Stimulated activated CD4-positive, alpha-beta T cell treated with anti-CD3 and anti-CD28 coated beads, Interleukin-1b, Interleukin-23, amount 100 ng/mL, for 4 hours (primary cell): ENCODE measurements at places on chromosomes 1 and 21.

DNA sequence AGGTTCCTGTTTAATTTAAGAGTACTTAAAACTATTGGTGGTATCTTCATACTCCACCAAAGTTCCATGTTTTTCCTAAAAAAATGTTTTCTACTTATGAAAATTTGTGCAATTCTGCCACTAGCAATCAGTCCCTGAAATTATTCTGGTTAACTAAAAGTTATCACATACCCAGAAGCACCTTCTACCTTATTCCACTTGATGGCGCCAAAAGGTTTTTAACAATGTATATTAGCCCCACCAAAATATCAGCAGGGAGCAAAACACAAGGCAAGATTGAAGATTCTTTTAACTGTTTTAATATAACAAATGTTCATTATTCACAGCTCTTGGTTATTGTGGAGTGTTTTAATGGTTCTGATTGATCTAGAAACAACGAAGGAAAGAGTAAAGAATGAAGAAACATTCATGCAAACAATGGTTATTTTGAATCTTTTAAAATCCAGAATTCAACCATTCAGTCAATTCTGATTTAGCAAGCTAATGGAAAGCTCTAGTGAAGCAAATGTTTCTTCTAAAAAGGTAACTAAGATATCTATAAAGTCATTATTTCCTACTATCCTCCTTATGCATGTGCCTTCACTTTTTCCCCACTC, 67.2 kb downstream of the TTLL7 start:
- no peak for DNase-seq

GRCh38 chr1:108758796-108759195, 12.3 kb downstream of the STXBP3 start:
- DNase-seq: no peak

- no peak for DNase-seq
Observed at GRCh38 chr1:112247961-112248360, 148.1 kb upstream of the CTTNBP2NL start.

GRCh38 chr1:191963781-191964455, 194.3 kb upstream of the RGS18 start:
- DNase-seq: no peak

DNA sequence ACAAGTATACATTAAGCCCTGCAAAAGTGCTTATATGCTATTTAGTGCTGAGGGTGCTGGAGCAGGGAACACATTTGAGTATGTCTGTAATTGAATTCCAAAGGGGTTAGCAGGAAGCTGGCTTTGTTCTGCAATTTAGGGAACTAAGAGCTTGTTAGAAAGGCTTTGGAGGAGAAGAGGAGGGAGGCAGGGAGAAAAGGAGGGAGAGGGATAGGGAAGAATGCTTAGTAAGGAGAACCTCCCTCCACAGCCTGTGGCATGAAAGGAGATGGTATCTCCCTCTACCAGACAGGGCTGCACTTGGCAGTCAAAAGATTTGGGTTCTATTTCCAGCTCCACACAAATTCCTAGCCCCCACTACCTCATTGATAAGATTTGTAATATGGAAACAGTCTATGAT, 217.8 kb downstream of the DAB1 start:
- no peak for DNase-seq

GRCh38 chr1:196494766-196495165, 113.5 kb downstream of the KCNT2 start:
- DNase-seq: no peak
